Neural progenitor cell (in vitro differentiated cells): ENCODE measurements at places on chromosomes 5 and 9. TPM values are rescaled to one million over a fixed set of nuclear protein-coding genes. Genes with fewer than 3 reads are reported as not detected.

Gene TMEM252
- not detected in 2 replicates for total RNA-seq

Gene DMRT3
- total RNA-seq: 0.41 and 0.90 TPM in 2 replicates

Gene GNA14
- total RNA-seq: 0.15 TPM in 1 of 2 replicates, not detected in the other

Gene ITGA1
- total RNA-seq: 2.2 and 3.9 TPM in 2 replicates

Gene PLEKHG4B
- 28.8 and 63.1 TPM in 2 replicates for total RNA-seq

Gene PDE6A
- total RNA-seq: not detected in 2 replicates

Gene DAB2
- total RNA-seq: 9.9 and 10.3 TPM in 2 replicates

Gene PCDHGB6
- 13.2 and 22.1 TPM in 2 replicates for total RNA-seq

Gene SMIM27
- total RNA-seq: 6.4 and 9.7 TPM in 2 replicates

Gene NUTM2G
- not detected in 2 replicates for total RNA-seq

GRCh38 chr9:37002413-37003217 lies 31.5 kb downstream of the PAX5 start:
- peaks cover 100% of the 10 kb centered on the region for H3K27me3 ChIP-seq
- no peaks in the 10 kb centered on the region for H3K36me3 ChIP-seq
- H3K4me1 ChIP-seq: peaks cover 14% of the 10 kb centered on the region
- peak; percentile 56 for DNase-seq
- peak overlapping the region; percentile 41 for H3K4me3 ChIP-seq

GRCh38 chr9:20319641-20320337 lies 302.5 kb downstream of the MLLT3 start:
- no peak overlapping the region for H3K4me3 ChIP-seq
- no peaks in the 10 kb centered on the region for H3K36me3 ChIP-seq

DNA sequence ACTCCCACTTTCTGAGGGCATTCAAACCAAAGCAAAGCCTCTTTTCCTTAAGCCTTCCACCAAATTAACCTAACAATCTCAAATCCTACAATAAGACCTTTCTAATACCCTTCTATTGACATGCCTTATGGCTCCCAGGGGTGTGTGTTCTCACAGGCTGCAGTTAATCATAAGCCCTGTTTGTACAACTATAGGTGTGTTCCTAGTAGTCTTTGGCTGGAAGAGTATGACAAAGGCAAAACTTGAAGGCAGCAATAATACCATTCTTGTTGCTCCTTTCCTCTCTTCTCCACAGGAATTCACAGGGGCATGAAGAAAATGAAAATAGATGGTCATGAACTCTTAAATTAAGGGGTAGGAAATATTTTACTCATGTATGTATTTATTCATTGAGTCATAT lies 10.9 kb upstream of the FBXO38 start:
- H3K4me1 ChIP-seq: peaks cover 15% of the 10 kb centered on the region
- H3K36me3 ChIP-seq: no peaks in the 10 kb centered on the region
- no peaks in the 10 kb centered on the region for H3K27me3 ChIP-seq
- H3K27ac ChIP-seq: no peak overlapping the region
- H3K4me3 ChIP-seq: no peak overlapping the region

- no peak for DNase-seq
- peaks cover 10% of the 10 kb centered on the region for H3K4me1 ChIP-seq
- H3K4me3 ChIP-seq: no peak overlapping the region
- peaks cover 24% of the 10 kb centered on the region for H3K27me3 ChIP-seq
- H3K36me3 ChIP-seq: no peaks in the 10 kb centered on the region
Measured at GRCh38 chr5:76400466-76400865, 2.6 kb upstream of the IQGAP2 start.

DNA sequence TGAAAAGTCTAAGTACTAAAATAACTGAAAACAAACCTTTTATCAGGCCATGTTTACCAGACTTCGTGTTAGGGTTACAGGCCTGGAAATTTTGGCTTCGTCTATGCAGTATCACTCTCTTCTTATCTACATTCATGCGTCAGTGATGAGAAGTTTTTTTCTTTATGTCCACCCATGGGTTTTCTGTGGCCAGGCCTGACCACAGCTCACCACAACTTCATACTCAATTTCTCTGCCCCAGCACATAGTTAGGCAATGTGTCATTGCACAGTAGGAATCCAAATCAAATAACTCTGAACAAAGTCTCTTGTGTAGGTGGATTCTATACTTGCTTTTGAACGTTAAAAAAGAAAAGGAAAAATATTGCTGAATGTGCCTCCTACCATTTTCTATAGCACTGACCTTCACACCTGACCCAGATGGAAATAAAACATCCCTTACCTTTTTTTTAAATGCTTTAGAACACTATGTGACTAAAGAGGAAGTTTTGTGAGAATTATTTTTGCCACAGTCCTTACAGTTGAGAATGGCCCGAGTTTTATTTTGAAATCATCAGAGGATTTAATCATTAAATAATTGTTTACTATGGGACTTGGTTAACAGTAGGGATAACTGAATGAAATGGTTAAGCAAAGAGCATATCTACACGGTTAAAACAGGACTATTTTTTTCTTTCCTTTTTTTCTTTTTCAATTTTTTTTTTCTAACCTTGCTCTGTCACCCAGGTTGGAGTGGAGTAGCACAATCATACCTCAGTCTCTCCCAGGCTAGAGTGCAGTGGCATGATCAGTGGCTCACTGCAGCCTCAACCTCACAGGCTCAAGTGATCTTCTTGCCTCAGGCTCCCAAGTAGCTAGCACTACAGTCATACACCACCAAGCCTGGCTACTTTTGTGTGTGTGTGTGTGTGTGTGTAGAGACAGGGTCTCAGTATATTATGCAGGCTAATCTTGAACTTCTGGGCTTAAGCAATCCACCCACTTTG lies 1247.0 kb upstream of the ACO1 start:
- H3K27me3 ChIP-seq: no peaks in the 10 kb centered on the region
- no peak overlapping the region for H3K27ac ChIP-seq
- H3K4me1 ChIP-seq: no peaks in the 10 kb centered on the region
- H3K36me3 ChIP-seq: no peaks in the 10 kb centered on the region

GRCh38 chr9:115445655-115446054 lies 327.7 kb upstream of the TNC start:
- H3K27me3 ChIP-seq: no peaks in the 10 kb centered on the region
- no peak overlapping the region for H3K4me3 ChIP-seq
- no peak for DNase-seq
- no peak overlapping the region for H3K27ac ChIP-seq
- no peaks in the 10 kb centered on the region for H3K4me1 ChIP-seq
- H3K36me3 ChIP-seq: no peaks in the 10 kb centered on the region

- H3K4me1 ChIP-seq: peaks cover 21% of the 10 kb centered on the region
- no peaks in the 10 kb centered on the region for H3K27me3 ChIP-seq
- H3K27ac ChIP-seq: no peak overlapping the region
- no peak for DNase-seq
- H3K4me3 ChIP-seq: no peak overlapping the region
Measured at GRCh38 chr9:113499876-113500497, 36.5 kb downstream of the RGS3 start.

- no peaks in the 10 kb centered on the region for H3K36me3 ChIP-seq
- H3K4me1 ChIP-seq: no peaks in the 10 kb centered on the region
- H3K4me3 ChIP-seq: no peak overlapping the region
- no peak overlapping the region for H3K27ac ChIP-seq
Measured at GRCh38 chr9:80400624-80401230, 829.0 kb downstream of the TLE4 start.

- H3K36me3 ChIP-seq: no peaks in the 10 kb centered on the region
- H3K27ac ChIP-seq: no peak overlapping the region
- no peak overlapping the region for H3K4me3 ChIP-seq
- no peaks in the 10 kb centered on the region for H3K27me3 ChIP-seq
Measured at GRCh38 chr5:36587354-36587753, 19.1 kb upstream of the SLC1A3 start.
